ENCODE measurements at places on chromosomes 1 and 21.
A peak's percentile ranks its signal among the peaks of the same experiment; 100 is the strongest.

DNA sequence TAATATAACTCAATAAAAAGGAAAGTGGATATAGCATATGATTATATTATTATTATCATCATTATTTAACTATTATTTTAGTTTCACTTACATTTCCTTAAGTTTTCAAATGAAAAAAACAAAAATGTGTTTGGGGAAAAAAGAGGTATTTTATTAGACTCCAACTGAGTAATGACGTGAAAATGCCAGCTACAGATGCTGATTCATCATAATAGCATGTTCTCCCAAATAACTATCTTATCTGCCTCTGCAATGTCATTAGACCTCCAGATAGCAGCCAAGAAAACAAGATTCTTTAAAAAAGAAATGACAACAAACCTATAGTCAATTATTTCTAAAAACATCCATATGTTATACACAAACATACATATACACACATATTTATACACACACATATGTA lies 1071.9 kb upstream of the TMPRSS15 start:
- DNase-seq = no peak

DNA sequence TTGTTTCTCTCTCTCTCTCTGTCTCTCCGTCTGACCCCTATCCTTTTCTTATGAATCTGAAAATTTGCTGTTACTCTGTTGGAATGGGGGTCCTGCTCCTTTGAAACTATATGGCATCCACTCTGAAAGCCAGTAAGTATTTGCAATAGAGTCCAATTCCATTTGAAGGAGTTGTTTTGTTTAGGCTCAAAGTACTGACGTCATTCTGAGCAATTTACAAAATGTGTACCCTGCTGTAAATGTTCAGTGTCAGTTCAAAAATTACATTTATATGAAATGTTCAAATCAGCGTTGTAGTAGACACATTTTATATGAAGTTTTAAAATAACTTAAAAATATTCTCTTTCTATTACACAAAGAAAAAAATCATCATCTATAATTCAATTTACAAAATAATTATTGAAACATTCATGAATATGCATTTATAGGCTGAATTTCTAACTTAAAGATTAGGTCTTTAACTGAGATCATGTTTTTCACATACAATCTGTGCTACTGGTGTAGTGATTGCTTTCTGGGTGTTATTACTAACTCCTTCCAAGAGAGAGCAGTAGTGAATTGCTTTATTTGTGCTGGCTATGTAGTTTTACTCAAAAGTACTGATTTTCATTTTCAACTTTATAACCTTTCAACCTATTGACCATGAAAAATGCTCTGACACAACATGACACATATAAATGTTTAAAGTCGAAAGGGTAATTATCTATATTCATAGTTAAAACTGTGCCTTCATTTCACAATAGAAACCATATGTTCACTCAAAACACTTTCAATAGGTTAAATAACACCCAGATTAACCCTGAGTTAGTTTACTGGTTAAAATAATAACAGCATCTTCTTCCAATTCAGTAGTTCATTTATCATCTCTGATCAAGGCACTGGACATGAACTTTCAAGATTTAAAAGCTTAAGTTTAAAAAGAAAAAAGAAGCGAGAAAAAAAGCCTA lies 253.1 kb upstream of the ADGRL4 start:
- DNase-seq = no peak

- DNase-seq = no peak
Measured at GRCh38 chr1:94980582-94981574, 54.0 kb upstream of the CNN3 start.

DNA sequence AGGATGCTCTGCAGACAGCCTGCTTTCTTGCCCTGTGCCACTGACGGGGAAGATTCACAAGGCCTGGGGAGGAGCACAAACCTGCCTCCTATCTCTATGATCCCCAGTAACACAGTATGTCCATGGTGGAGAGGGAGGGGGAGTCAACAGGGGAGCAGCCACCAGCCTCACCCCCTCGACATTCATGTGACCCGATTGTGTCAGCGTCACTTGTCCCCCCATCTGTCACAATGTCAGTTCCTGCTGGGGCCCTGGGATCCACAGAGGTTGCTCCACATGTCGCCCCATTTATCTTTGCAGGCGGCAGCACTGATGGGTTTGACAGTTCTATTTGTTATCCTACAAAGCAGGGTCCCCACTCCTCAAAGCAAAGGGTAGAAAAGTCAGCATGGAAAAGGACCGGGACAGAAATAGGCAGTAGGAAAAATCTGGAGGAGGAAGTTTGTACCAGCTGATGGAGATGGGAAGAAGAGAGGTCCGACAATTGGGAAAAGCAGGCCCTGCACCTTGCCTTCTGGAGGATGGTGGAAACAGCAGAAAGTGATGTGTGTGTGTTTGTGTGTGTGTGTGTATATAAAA lies 130.9 kb downstream of the SEC16B start:
- no peak for DNase-seq

GRCh38 chr1:30697571-30698376 lies 25.6 kb downstream of the MATN1 start:
- DNase-seq = no peak

DNA sequence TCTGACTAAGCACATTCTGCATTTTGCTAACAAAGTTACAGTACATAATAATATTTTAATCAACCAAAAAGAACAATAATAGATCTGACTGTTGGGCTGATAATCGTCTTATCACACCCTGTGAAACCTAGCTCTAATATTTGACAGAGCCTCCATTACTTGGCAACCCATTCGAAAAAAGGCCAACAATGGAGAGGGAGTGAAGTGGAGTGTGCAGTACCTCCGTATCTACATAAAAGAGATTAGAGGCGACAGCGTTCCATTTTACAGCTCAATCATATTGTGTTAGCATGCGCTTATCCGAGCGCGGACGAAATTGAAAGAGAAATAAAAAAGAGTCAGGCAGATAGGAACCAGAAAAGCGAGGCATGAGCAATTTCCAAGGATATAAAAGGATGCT lies 137.3 kb upstream of the USH2A start:
- DNase-seq = no peak

DNA sequence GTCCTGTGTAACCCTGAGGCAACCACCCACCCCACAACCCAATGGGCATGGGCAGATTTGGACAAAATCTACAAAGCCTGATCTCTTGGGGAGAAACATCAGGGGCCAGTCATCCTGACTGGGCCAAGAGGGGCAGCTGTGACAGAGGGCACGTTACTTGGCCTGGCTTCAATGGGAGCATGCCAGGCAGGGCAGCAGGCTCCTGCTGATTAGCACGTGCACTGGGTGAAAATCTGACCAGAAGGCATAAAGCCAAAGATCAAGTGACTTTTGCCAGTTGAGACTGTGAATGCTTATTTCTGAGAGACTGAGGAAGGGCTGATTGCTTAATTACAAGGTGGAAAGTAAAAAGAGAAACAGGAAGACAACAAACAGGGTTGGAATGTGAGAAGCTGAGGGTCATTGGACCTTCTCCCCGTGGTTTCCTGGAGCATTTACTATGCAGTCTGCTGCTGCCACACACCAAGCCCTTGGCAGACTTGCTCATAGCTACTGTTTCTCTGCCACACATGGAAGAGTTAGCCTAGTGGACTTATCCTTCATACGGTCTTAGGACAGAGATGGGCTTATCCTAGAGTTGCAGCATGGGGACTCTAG lies 39.8 kb upstream of the TNR start:
- no peak for DNase-seq

- no peak for DNase-seq
Measured at GRCh38 chr1:169692756-169693460, 18.5 kb downstream of the SELL start.

- DNase-seq = no peak
Measured at GRCh38 chr1:164440232-164440631, 118.8 kb upstream of the PBX1 start.

DNA sequence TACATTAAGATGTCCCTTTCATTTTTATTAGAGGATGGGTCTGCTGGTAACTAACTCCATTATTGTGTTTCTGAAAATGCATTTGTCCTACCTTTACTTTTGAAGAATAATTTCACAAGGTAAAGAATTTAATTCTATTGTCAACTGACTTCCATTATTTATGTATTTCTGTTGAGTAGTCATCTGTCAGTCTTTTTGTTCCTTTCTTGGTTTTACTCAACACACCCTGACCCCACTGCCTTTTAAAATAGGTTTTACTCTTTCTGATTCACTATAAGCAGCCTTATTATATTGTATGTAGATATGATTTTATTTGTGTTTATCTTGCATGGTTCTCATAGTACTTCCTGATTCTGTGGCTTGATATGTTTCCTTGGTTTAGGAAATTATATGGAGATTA lies 237.5 kb downstream of the TGFB2 start:
- no peak for DNase-seq

DNA sequence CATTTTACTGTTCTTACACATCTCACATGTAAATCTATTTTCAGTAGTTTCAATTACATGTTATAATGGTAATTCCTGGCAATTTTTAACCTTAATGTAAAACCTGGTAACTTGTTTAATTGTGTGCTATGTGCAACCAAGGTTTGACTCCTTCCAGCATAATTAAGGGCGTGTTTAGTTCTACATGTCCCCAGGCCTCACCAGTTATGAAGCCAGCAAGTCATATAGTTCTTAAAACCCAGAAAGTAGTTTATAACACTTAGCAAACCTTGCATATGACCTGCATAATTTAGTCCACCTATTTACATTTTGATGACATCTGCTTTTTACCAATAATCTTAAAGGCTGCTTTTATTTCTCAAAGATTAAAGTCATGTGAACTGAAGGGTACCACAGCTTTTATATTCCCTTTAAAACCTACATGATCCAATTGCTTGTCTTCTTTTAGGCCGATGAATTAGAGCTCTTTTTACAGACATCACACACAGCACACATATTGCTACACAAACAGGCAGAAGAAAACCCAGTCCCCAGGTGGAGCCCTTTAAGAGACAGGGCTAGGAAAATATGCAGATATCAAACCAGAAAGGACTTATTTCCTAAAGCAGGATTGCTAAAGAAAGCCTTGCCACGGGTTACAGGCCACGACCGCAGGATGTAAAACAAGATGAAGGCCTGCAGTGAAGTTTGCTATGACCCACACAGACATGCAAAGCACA lies 23.2 kb upstream of the SYCP1 start:
- DNase-seq = no peak

DNA sequence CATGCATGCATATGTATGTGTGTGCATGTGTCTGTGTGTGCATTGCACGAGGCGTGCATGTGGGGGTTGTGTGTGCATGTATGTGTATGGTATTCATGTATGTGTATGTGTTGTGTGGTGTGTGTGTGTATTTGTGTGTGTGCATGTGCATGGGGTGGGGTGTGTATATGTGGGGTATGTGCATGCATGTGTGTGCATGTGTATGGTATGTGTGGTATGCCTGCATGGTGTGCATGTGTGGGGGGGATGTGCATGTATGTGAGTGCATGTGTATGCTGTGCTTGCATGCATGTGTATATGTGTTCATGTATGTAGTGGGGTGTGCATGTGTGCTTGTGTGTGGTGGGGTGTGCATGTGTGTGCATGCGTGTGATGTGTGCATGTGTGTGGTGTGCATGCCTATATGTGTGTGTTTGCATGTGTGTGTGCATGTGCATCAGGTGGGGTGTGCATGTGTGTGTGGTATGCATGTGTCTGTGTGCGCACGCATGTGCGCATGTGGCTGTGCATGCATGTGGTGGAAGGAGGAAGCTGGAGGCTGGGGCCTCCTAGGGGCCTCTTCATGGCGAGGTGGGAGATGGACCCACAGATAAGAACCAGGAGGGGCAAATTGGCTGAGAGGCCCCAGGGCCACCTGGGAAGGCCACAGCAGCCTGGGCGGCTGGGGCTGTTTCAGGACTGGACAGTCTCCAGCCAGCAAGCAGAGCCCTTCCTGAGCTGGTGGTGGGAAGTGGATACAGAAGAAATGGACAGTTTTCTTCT lies 35.9 kb upstream of the ARF1 start:
- DNase-seq = no peak

- DNase-seq = no peak
Measured at GRCh38 chr1:10181154-10181553, 29.2 kb upstream of the KIF1B start.

DNA sequence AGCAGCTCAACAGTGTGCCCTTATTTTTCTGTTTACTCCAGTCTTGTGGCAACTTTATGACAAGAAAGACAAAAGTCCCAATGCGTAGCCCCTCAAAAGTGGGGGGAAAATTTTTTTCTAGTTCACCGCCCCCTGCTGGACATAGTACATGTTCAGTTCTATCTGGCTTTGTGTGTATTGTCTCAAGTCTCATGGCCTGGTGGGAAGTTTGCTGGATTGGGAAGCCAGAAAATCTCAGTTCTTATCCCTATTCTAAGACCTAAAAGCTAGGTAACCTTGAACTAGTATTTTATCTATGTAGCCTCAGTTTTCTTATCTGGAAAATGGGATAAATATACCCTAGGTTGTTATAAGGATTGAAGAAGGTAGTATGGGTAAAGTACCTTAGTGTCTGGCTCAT lies 55.8 kb upstream of the LDLRAP1 start:
- DNase-seq = peak; percentile 37

DNA sequence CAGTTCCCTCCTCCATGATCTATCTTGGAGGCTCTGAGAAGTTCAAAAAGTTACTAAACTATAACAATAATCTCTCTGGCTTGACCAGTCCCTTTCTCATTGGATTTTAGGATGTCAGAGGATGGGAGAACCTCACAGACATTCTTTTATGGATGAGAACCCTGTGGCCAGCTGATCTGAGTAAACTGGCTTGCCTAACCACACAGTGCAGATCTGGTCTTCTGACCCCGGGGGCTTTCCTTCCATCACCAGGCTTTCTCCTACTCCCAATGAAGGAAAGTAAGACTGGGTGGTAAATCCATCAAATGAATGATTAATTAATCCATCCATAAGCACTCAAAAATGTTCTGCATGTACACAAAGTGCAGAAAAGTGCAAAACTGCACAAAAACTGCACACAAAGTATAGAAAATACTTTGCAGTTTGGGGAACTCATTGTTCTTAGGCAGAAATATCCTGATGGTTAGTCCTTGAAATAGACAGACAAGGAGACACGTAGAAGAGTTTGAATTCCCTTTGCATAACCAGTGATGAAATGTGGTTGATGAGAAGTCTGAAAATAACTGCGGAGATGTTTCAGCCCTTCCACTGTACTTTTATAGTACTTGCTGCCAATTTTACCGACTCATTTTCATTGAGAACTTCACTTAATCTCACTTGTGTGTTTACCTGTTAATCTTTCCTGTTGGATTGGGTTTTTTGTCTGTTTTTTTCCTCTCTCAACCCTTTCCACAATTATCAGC lies 2.5 kb upstream of the F3 start:
- DNase-seq = no peak

DNA sequence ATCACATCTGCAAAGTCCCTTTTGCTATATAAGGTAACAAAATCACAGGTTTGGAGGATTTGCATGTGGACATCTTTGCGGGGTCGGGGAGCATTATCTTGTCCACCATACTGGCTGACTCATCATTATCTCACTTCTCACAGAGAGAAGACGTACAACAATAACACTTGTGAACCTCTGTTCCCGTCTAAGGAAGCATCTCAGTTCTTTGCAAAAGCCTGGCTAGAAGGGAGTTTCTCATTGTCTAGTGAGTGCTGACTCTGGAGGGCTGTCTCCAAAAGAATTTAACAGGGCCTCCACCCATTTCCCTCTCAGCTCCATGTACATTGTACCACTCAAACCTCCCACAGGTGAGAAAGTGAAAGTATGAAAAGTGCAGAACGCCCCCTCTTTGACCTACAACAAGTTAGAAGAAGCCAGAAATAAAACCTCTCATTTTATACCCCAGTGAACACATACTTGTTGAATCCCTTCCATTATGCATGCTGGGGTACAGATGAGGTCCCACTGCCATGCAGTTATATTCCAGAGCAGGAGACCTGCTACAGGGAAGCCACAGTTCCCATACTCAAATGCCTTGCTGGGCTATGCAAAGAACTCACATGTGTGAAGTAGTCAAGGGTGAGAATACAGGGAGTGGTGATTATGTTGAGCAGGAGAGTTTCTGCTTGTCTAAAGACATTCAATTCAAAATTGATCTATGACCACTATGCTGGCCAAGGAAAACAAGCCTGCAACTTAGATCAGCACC lies 121.7 kb upstream of the PRDX6 start:
- DNase-seq = no peak
